Activated CD4-positive, alpha-beta T cell treated with anti-CD3 and anti-CD28 coated beads for 4 hours (primary cell): ENCODE measurements at places on chromosomes 3 and 15.

- DNase-seq: no peak
These were observed 269.8 kb downstream of the DIPK2A start for GRCh38 chr3:144241404-144241803.

GRCh38 chr3:172777901-172778300 lies 27.4 kb downstream of the ECT2 start:
- DNase-seq: no peak

DNA sequence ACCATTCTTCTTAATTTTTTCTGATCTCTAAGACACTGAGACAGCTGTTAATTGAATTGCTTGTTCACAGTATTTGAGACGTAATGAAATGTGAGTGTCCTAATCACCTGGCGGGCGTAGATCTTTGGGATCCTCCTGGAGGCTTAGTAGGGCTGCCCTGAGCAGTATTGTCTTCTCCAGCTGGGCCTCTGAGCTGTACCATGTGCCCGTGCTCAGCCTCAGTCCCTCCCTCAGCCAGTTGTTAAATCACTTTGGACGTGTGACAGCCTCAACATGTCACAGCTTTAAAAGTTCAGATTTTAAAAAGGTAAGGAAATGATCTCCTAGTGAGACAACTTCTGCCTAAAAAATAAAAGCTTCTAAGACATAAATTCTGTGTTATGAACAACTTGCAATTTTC lies 35.5 kb downstream of the IGF1R start:
- DNase-seq: no peak

DNA sequence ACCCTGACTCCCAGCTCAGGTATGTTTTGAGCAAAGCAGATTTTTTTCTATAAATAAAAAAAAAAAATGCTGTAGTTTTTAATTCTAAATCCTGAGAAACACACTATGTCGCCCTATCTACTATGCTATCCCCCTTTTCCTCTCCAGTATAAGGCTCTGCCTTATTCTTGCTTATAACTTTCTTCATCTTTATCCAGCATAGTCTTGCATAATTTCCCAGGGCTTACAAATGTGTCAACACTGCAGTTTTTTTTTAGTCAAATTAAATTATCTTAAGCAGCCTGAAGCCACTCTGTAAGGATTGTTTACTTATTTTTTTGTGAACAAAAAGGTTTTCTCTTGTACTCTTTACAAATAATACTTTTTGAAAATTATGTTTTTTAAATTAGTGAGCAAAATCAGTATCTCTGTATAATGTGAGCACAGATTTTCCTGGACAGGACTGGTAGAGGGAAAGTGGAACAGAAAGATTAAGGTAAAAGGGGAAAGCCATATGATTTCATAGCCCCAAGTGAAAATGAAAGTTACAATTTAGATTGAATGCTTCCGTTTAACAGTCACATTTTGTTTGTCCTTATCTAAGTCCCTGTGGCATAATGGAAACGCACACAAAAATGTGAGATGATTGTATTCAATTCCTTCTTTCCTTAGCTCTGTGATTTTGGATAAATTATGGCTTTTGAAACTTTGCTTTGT lies 5.6 kb upstream of the PYDC2 start:
- DNase-seq: no peak

- DNase-seq: no peak
These were observed 108.7 kb downstream of the SLMAP start for GRCh38 chr3:57864853-57865252.

DNA sequence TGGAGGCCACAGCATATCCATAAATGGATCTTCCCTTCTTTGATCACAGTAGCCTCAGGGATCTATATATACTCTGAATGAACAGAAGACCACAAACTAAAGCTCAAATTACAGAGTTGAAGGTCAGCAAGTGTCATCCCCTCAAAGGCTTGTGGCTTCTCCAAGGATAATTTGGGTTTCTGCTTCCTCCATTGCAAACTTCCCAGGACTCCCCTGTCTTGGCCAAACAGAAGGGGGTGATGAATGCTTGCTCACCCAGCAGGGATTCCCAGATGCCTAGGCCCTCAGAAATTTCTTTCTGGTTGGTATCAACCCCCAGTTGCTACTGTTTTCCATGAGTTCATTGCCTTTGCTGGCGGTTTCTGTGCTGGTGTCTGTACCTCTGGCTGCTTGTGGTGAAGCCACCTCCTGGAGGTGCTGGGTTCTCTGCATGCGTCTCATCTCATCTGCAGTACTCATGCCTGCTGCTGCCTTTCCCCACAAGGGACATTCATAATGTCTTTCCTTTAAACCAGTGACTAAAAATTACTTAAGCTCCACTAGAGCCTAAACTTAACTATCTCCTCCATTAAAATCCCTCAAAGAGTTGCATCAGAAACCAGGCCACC lies 17.7 kb downstream of the ENTPD3 start:
- DNase-seq: no peak

GRCh38 chr15:56856934-56857333 lies 61.5 kb upstream of the TCF12 start:
- no peak for DNase-seq

GRCh38 chr15:51751697-51752683 lies 593 bp downstream of the TMOD2 start:
- peak; percentile 11 for DNase-seq

GRCh38 chr3:17054301-17054981 lies 169.7 kb downstream of the PLCL2 start:
- DNase-seq: no peak

- DNase-seq: no peak
These were observed 39.4 kb downstream of the LEO1 start for GRCh38 chr15:51932161-51932560.

- no peak for DNase-seq
These were observed 231.1 kb upstream of the COL8A1 start for GRCh38 chr3:99407257-99407656.

DNA sequence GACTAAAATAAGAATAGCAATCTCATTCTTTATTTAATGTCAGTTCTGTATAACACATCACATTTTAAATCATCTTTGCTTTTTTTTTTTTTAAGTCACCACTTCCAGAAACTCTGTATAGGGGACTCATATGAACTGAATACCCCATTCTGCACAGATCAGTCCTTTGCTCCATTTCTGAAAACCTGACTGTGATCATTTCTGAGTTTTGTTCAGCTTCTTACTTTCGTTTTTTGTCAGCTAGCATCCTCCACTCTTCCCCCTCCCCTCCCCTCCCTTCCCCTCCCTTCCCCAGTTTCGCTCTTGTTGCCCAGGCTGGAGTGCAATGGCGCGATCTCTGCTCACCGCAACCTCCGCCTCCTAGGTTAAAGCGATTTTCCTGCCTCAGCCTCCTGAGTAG lies 49.8 kb upstream of the SGO1 start:
- no peak for DNase-seq

GRCh38 chr3:192130534-192131132 lies 596.7 kb downstream of the FGF12 start:
- DNase-seq: no peak

DNA sequence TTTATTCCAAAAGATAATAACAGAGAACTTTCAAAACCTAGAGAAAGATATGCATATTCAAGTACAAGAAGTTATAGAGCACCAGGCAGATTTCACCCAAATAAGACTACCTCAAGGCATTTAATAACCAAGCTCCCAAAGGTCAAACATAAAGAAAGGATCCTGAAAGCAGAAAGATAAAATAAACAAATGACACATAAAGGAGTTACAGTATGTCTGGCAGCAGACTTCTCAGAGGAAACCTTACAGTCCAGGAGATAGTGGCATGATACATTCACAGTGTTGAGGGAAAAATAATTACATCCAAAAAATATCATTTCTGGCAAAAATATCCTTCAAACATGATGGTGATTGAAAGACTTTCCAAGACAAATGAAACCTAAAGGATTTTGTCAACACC lies 185.8 kb upstream of the POU1F1 start:
- DNase-seq: no peak

DNA sequence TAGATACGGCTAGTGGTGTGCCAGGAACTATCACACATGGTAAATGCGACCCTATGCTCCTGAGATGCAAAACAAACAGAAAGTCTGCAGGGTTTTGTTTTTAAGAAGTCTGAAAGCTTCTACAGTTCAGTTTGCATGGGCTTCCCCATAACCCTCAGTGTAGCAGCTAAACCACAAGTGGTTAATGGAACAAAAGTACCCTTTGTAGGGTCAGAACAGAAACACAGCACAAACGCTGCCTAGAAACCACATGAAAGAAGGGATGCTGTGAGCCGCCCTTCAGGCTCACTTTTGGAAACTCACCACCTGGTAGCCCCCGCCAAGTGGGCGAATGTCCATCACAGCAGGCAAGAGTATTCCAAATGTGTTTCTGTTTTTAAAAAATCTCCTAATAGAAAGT lies 46.2 kb downstream of the CTDSPL start:
- no peak for DNase-seq

GRCh38 chr3:29644956-29645636 lies 364.2 kb downstream of the RBMS3 start:
- no peak for DNase-seq

DNA sequence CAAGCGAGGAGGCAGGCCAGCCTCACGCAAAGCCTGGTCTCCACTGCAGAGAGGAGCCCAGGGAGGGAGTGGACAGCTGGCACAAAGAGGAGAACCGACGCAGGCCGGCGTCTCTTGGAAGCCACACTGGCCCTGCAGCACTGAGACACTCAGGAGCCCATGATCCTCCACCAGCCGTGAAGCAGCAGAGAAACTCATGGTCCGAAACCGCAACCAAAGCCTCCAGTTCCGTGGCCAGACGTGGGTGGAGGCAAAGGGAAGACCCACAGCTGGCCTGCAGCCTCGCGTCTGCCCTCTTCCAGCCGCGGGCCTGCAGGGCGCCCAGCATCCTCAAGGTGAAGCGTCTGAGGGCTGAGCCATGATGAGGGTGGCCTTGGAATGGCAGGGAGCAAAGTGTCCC lies 62.2 kb upstream of the SEC61A1 start:
- DNase-seq: no peak

GRCh38 chr15:85412956-85413854 lies 32.8 kb downstream of the AKAP13 start:
- DNase-seq: peak; percentile 75

GRCh38 chr3:177602601-177603147 lies 405.4 kb upstream of the TBL1XR1 start:
- DNase-seq: no peak

DNA sequence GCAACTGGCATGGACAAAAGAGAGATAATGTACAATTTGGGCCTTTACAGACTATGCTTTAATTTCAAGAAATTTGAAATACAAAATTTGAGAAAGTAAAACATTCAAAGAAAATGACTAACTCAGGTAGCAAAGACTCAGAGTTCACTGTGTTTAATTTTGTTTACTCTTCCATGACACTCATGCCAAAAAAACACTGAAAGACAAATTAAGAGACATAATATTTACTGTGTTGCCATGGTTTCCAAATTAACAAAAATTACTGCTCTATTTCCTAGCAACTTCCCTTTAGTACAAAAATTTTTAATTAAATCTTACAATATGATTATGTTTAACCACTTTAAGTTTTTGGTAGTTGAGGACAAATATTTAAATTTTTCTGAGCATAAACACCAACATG lies 29.6 kb downstream of the LRRFIP2 start:
- DNase-seq: no peak
